NCI-H526 treated with DMSO at 0.1 percent for 48 hours (cell line): ENCODE measurements at places on chromosomes 11 and 22.
A peak's percentile ranks its signal among the peaks of the same experiment; 100 is the strongest.

GRCh38 chr11:47784785-47785381 lies 17.7 kb upstream of the FNBP4 start:
- DNase-seq, result no peak

DNA sequence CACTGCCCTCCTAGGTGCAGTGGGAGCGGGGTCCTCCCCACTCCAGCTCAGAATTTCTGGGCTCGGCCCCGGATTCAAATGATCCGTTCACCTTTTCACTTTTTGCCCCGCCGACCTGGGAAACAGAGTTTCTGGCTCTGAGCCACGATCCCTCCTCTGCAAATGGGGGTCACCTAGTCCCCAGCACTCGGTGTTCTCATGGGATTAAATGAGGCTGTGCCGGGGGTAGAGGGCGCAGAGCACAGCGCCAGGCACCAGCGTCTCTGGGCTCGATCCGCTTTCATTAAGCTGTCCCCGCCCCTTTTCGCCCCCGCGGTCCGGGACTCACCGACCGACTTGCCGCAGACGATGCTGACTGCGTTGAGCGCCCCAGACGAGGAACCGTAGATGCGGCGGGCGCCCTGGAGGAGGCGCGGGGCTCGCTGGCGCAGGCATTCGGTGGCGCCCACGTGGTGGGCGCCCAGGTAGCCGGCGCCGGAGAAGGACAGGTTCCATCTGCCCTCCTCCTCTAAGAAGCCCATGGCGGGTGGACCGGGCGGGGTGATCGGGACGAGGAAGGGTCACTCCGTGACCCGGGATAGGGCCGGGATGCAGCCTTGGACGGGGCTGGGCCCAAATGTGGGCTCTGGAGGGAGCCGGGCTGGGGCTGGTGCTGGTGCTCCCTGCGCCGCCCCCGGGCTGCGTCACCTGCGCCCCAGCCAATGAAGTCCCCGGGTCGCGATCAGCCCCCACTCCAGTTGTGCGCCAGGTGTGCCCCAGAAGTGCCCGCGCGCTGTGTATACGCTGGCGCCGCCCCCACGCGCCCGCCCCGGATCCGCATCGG lies at the start of gene PNPLA5:
TSS of gene PNPLA5 (minus strand) at position 654 of the 823 bp plus-strand sequence. CDS start at position 521, 133 bp downstream.
- peak; percentile 0 for DNase-seq

- DNase-seq, result no peak
Measured at GRCh38 chr11:128412847-128413791, 174.2 kb downstream of the ETS1 start.

- DNase-seq, result no peak
Measured at GRCh38 chr11:72788241-72788640, 5.6 kb downstream of the STARD10 start.

- DNase-seq, result no peak
Measured at GRCh38 chr22:37781434-37782059, 26.2 kb upstream of the GCAT start.
